Effector CD8-positive, alpha-beta T cell (primary cell): ENCODE measurements at places on chromosomes 1 and 21.

DNA sequence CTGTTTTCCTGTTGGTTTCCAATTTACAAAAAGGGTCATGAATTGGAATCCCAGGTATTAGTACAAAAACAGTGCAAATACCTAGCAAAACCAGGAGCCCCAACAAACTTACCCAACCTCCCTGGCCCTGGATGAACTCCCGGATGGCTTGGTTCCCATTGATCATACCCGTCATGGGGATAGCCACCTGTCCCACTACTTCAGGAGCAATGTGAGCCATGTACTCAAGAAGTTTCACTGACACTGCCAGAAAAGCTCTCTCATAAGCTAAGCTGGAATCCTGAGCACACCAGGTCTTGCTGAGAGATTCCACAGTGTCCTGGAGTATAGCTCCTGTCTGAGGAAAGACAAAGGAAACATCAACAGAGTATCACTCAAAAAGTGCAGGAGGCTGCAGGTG is 5.7 kb downstream of the BCL2L15 start:
- DNase-seq = no peak

GRCh38 chr1:85850238-85850637 is 142.0 kb upstream of the ZNHIT6 start:
- no peak for DNase-seq

- DNase-seq = no peak
Measured at GRCh38 chr1:14605945-14606344, 7.5 kb downstream of the KAZN start.

GRCh38 chr1:80846966-80847365 is 953.8 kb upstream of the ADGRL2 start:
- DNase-seq = no peak

- DNase-seq = no peak
Measured at GRCh38 chr1:5727871-5728643, 264.2 kb downstream of the NPHP4 start.

DNA sequence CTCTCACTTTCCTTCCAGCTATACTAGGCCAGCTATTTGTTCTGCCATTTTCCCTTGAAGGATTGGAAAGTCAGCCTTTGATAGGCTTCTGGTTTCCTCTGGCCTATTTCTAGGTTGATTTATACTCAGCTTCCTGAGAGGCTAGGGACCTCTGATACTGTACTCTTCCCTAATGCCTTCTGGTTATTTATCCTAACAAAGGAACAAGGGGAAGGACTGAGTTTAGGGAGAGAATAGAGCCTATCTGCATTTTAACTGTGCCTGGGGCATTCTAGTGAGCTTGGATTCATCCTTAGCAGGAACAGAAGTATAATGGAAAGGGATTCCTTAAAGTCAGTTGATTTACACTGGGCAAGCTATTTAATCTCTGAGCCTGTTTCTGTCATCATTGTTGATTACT is 11.8 kb upstream of the TMEM39B start:
- DNase-seq = no peak

DNA sequence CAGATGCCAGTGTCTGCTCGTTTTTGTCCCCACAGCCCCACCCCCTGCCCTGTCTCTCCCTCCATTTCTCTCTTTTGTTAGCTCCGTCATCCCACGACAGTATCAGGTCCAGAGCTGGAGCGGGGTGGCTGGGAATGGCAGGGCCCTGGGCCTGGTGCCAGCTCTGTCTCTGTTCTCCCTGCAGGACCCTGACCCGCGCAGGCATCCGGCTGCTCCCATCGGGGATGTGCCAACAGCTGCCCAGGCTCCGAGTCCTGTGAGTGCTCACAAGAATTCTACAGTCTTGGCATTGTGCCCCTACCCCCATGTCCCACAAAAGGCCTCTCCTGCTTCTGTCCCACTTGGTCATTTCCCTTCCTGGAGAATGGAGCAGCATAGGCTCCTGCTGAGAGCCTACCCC is 37.4 kb downstream of the UBE2T start:
- DNase-seq = no peak
